ENCODE measurements at places on chromosomes 13 and 19.
A peak's percentile ranks its signal among the peaks of the same experiment; 100 is the strongest.

DNA sequence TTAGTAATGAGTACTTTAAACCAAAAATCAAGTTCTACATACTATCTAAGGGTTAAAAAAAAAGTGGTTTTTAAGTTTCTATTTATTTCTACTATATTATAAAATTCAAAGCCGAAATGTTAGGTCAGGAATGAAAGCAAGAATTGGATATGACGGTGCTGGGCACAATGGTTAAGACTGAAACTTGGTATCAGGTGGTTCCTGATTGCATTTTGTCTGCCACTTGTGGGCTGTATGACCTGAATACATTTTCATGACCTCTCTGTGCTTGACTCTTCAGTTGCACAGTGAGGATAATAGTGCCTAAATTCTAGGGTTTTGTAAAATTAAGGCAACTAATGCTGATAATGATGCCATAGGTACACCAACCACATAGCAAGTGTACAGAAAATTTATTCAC lies 22.3 kb upstream of the ZNF675 start:
- DNase-seq, result no peak

DNA sequence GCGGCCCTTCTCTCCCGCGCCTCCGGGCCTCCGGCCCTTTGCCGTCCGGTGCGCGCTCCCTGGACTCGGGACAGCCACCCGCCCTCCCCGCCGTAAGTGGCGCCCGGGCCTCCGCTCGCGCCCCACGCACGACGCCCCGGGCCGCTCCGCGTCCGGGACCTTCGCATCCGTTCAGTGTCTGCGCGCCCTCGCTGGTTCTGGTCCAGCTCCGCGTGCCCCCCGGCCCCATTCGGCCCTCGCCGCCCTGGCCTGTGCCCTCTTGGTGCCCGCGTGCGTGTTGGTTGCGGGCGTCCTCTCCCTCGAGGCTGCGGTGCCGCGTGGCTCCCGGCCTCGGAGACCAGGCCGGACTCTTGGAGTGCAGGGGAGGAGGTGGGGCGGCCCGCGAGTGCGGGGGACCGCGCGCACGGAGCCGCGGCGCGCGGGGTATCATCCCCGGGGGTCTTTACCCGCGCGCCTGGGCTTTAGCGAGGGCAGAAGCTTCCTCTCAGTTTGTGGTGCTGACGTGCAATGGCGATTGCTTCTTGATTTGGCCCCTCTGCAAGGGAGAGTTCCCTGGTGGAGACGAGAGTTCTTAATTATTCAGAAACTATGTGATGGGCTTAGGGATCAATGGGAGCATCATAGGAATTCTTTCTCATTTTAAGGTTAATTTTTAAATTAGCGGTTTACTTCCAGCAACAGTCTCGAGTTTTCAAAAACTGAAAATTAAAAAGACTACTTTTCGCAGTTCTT lies 757 bp downstream of the WASF3 start:
- peak; percentile 9 for DNase-seq

DNA sequence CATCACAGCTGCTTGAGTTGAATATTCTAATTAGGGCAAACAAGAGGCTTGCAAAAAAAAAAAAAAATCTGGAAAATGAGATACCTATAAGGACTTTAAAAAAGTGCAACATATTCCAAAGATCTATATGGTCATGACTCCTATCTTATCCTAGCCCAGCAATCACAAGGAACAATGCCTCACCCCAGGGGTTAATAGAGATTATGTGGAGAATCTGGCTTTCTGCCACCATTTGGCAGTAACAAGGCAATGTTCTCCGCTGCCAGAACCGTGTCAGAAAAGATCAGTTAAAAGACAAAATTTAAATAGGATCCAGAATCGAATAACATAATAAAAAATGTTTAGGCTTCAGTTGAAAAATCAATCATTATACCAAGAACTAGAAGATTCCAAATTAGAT lies 1643.2 kb upstream of the PRR20A start:
- DNase-seq, result no peak

GRCh38 chr19:50505856-50506611 lies 5.0 kb downstream of the JOSD2 start:
- DNase-seq, result no peak

DNA sequence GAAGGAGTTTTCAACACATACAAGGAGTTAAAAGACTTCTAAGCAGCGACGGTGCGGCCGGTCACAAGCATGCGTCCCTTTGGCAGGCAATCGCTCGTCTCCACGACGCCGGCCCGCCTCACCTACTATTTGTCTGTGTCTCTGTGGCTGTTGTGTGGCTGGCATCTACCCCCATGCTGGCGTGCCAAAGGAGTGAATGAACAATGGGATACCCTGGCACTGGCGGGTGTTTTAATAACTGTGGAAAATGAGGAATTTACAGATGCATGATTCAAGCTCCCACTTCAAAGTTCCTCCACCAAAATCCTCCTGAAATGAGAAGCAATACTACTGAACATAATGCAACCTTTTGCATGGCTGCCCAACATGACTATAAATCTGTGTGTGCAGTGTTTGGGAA lies 176.6 kb downstream of the KLF5 start:
- DNase-seq, result peak; percentile 40

GRCh38 chr13:44347301-44347700 lies 26.3 kb upstream of the SERP2 start:
- DNase-seq, result no peak

DNA sequence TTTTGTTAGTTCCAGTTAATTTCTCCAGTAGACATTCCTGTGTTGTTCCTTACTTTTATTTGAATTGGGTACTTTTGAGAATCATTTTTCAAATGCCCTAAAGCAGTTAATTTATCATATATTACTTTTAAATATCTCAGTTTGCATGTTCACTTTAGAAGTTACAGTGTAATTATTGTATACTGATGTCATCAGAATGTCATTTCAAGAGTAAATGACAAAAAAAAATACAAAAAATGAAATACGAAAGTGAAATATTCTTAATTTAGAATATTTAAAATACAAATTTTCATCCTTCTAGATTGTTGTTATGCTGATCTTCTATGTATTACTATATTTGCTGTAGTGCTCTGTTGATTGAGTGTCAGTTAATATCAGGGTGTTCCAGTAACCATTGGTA lies 114.2 kb downstream of the PAN3 start:
- no peak for DNase-seq

GRCh38 chr13:98462946-98463345 lies 114.0 kb downstream of the STK24 start:
- no peak for DNase-seq

DNA sequence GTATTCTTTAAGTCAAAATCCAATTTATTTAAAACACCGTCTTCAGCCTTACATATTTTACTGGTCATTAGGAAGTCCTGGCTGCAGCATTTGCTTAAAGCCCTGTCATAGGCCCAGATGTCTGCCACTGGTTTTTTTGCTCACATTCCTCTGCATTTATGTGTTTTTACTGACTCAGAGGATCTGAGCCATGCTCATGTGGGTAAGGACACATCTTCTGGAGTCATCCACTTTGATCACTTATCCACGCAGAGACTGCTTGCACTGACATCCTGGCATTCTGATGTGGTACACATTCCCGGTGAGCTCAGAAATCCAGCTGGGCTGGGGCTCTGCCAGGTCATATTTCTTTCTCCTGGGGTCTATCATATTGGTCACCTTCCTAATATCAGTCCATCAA lies 531.7 kb upstream of the ARGLU1 start:
- DNase-seq, result no peak

GRCh38 chr13:80312012-80312704 lies 28.8 kb downstream of the SPRY2 start:
- DNase-seq, result no peak

DNA sequence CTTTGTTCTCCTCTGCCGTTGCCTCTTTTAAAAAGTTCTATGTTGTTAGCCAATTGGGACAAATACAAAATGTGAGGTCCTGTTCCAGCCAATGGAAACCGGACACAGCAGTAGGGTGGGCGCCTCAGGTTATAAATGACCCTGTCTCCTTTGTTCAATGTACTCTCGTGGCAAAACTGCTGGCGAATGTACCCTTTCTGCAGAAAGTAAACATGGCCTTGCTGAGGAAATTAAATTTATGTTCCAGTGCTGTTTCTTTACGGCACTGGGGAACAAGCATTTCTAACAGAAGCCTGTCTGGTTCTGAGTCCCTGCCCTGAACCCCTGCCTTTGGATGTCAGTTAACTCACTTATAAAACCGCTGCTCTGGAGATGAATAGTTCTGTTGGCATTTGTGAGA lies 140.7 kb downstream of the PCCA start:
- DNase-seq, result no peak

DNA sequence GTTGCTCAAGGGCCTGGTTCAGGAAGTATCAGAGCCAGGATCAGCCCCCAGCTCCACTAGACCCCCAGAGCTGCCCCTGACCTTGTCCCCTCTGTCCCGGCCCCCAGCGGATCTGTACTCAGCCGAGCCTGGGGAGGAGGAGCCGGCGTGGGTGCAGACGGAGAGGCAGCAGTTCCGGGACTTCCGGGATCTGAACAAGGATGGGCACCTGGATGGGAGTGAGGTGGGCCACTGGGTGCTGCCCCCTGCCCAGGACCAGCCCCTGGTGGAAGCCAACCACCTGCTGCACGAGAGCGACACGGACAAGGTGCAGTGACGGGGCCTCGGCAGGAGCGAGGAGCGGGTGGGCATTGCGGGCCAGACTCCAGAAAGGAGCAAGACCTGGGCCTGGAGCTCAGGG lies 14.6 kb downstream of the RCN3 start:
- DNase-seq, result no peak

DNA sequence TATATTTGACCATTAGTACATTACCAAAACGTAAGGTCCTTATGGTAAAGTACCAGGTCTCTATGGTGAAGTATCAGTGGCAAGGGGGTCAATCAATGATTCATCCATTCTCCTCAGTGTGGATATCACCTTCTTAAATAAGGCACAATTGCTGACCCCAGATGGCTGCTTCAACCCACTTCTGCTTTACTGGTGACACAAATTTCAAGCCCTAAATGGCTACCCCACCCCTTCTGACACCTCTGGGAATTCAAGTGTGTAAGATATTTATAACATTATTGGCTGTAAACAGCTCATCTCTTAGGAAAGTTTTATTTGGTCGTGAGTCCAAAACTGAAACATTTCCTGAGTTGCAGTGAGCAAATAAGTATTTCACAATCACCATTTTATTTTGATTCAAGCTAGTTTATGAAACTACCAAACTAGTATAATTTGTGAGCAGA lies 7.9 kb upstream of the WBP4 start:
- no peak for DNase-seq

DNA sequence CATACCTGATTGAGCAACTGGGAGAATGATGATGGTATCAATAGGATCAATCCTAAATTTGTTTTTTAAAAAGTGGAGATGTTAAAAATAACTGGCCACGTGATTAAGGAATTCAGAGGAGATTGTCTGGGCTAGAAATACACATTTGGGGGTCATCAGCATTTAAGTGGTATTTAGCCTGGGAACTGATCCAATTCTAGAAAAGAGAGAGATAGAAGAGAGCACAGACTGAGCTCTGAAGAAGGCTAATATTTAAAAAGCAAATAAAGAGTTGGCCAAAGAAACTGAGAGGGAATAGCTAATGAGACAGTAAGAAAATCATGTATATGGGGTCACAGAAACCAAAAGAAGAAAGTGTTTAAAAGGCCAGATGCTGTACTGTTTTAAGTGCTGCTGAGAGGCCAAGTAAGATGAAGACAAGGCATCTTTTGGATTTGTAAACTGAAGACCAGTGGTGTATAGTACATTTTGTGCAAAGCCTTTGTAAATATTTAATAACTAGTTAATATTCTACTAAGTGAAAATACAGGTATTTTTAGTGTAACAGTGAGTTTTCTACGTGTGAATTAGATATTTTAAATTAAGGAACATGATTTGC lies 40.2 kb downstream of the UBL3 start:
- no peak for DNase-seq

- peak; percentile 73 for DNase-seq
Measured at GRCh38 chr19:17475541-17476115, 5.3 kb downstream of the SLC27A1 start.

DNA sequence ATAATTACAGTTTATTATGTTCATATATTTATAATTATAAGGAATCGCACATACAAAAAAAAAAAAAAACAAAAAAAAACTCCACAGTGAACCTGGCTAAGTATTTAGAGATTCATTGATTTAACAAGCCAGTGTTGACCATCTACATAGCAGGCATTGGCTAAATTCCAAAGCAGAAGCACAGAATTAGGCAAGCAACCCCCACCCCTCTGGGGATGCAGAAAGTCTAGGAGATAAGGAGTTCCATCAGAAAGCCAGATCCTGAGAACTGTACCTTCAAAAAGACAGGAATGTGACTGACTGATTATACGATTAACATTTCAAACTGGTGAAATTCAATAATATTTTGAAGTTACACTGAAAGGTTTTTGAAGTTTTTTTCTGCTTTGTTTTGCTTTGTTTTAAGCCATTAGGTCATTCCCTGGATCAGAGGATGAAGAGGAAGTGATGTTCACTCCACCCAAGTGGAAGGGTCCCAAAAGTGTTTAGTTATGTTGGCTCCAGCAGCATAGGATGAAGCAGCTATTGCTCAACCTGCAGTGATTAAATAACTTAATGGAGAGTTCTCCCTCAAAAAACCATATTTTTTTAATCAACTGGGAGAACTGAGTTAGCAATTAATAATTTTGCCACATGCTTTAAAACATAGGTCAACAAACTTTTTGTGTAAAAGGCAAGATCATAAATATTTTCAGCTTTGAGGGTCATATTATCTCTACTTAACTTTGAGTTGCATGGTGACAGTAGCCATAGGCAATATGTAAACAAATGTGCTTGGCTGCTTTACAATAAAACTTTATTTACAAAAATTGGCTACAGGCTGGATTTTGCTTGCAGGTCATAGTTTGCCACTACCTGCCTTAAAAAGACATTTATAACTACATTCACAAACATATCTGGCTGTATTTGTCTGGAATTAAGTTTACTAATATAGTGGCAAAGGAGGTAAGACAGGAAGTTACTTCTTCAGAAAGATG lies 49.6 kb downstream of the DOCK9 start:
- no peak for DNase-seq

DNA sequence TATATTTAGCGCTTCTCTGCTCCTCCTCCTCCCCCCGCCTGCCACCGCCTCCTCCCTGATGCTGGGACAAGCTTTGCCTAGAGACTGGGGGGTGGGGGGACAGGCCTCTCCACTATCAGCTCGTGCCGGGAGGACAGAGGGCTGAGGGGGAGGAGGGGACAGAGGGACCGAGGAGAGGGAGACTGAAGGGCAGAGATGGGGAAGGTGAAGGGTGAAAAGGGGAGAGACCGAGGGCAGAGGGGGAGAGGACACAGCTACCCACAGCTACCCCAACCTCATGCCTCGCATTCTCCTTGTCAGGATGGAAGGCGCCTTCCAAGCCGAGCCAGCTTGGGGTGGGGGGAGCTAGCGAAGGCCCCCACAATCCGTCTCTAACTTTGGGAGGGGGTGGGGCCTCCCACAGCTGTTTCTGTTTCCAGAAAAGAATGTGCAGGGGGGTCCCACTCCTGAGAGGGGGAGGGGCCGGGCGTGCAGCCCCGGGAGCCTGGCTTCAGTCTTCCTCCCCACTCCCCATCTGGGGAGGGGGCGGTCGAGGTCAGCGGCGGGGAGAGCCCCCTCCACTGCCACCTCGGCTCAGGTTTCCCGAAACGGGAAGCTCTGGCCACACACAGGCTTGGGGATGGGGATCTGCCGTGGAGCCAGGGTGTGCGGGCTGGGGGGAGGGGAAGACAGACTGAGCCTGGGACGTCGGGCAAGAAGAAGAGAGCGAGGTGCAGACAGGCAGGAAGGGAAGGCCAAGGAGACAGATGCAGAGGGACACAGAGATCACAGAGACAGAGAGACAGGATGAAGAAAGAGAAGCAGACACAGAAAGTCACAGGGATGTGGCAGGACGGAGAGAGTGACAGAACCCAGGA lies 1.6 kb downstream of the DACT3 start:
- peak; percentile 48 for DNase-seq

GRCh38 chr13:74210693-74211393 lies 76.6 kb upstream of the KLF12 start:
- DNase-seq, result peak; percentile 14

GRCh38 chr13:31200637-31200971 lies 829 bp downstream of the B3GLCT start:
- peak; percentile 56 for DNase-seq
